ENCODE measurements at places on chromosomes 6 and 20.

GRCh38 chr20:17935186-17935585, 33.4 kb downstream of the SNX5 start:
- DNase-seq, result no peak

DNA sequence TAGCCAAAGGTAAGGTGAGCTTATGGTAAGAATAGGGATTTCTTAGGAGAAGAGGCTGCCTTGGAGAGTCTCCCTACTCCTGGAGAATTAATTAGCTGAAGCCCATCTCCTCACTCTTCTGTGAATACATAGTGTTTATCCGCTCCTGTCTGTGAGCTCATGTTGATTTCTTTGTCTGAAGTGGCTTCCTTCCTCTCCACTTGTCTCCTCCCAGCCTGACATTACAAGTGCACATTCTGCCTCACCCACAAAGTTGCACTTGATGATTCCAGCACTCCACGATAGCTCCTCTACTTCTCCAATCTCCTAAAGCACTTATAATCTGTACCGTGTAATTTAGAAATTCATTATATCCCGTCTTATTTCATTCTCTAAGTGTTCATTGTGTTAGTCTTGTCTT, 287.2 kb downstream of the QKI start:
- no peak for DNase-seq

DNA sequence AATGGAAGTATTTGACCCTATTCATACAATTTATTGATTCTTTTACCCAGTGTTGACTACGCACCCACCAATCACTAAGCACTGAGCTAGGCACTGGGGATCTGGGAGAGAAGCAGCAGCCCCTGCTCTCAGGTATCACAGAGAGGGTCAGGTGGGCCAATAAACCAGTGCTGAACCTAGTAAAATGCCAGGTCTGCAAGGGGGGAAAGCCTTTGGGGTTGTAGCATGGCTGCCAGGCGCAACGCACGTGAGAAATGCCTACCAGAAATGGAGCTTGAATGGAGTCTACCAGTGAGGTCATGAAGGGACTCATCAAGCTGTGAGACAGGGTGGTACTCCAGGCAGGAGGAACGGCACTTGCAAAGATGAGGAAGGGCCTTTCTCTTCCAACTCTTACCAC, 313.6 kb downstream of the GMDS start:
- no peak for DNase-seq

DNA sequence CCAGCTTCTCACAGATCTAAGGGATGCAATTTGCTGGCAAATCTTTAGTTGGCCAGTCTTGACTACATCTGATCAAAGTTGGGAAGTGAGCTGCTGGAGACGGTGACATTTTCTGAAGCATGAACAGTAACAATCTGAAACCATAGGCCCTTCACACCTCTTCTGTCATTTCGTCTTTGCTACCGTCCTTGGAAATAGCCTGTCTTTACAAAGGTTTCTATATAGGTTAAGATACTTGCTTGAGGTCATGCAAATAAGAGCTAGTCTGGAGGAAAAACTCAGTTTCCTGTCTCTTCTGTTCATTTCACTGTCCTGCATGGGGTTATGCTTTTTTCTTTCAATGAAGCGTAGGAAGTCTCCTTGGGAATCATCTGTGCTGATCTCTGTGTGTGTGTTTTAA, 55.6 kb downstream of the CARMIL1 start:
- DNase-seq, result no peak

DNA sequence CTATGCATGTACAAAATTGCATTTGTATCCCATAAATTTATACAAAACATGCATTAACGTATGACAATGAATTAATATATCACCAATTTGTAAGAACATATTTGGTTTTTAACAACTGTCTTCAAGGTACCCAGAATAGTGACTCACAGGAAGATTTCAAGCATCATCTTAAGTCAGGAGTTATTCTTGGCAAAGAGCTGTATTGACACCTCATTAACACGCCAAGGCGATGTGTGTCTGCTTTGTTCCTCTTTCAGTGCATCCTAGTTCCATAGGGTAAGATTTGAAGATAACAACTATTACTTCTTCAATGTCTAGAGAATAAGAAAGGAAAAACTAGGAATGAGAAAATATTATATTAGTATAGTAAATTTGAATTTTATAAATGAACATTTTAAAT, 35.8 kb upstream of the TPD52L1 start:
- no peak for DNase-seq

- no peak for DNase-seq
Measured at GRCh38 chr20:32558526-32558925, 26.6 kb downstream of the NOL4L start.

- no peak for DNase-seq
Measured at GRCh38 chr20:8036771-8037170, 17.2 kb upstream of the TMX4 start.

- no peak for DNase-seq
Measured at GRCh38 chr6:170516783-170517616, 36.1 kb downstream of the PSMB1 start.

DNA sequence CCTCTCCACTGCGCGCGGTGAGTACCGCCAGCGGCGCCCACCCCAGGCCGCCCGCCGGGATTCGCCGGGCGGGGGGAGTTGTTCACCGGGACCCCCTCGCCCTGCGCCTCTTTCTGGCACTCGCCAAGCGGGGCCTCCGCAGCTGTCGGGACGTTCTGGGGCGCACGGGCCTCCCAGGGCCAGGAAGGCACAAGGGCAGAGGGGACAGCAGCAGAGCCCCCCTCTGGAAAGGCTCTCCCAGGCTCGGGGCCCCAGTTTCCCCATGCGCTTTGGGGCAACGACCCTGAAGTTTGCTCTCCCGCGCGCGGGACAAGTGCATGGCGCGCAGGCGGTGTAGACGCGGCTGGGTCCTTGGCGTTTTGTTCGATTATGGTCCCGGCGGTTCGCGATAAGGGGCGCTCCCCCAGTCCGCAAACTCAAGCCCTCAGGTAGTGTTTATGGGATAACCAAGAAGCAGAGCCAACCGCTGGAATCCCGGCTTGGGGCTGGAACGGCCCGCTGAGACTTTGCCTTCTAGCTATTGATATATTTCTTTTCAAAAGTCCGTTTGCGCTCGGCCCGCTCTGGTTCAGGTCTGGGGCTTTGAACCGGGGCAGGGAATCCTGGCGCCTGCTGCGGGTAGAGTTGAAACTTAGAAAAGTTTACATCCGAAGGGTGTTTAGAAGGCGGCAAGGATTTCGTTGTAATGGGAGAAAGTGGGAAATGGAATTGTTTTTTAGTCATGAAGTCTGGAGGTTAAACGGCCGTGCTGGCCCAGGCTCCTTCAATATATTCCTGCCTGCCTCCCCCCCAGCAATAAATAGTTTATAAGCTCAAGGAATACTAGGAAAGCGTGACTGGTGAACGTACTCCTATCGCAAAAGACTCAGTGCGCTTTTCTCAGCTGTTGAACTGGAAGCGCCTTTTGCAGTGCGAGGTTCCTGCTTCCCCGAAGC, 595 bp downstream of the EYA2 start:
- DNase-seq, result no peak

GRCh38 chr6:157518397-157519250, 137.6 kb downstream of the ZDHHC14 start:
- DNase-seq, result no peak

GRCh38 chr6:57248311-57248895, 26.3 kb upstream of the RAB23 start:
- no peak for DNase-seq

- DNase-seq, result no peak
Measured at GRCh38 chr6:75329703-75330102, 45.1 kb upstream of the TMEM30A start.

DNA sequence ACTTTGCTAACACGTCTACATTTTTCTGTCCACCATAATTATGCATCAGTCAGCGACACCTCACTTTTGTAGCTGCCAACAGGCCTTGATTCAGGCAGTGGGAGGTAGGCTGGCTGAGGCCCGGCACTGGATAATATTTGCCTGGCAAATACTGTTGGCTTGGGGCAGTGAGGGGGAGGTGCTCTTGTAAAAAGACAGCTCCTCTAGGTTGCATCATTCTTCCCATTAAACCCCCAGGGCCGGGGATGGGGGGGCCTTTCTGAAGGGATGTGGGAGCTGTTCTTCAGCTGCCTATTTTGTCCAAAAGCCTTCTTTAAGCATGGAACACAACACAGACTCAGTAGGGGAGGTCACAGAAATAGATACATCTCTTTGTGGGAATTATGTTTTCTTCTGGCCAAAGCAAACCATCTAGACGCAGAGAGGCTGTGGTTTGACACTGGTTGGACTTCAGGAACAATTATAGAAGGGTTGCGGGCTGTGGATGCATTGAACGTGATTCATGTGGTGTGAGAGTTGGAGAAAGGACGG, 338.3 kb upstream of the NT5E start:
- no peak for DNase-seq

DNA sequence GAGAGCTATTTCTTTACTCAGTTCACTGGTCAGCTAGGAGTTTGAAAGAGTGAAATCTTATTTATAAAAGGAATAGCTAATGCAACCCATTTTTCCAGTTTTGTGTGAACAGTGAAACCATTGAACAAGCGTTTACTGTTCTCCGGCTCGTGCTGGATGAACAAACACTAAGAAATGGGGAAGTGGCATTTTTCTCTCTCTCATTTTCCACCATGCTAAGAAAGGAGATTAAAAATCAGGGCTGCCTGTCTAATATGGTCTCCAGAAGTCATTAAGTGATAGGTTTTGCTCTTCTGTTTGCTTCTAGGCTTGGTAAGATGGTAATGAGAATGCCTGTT, 774 bp upstream of the SFT2D1 start:
- no peak for DNase-seq

DNA sequence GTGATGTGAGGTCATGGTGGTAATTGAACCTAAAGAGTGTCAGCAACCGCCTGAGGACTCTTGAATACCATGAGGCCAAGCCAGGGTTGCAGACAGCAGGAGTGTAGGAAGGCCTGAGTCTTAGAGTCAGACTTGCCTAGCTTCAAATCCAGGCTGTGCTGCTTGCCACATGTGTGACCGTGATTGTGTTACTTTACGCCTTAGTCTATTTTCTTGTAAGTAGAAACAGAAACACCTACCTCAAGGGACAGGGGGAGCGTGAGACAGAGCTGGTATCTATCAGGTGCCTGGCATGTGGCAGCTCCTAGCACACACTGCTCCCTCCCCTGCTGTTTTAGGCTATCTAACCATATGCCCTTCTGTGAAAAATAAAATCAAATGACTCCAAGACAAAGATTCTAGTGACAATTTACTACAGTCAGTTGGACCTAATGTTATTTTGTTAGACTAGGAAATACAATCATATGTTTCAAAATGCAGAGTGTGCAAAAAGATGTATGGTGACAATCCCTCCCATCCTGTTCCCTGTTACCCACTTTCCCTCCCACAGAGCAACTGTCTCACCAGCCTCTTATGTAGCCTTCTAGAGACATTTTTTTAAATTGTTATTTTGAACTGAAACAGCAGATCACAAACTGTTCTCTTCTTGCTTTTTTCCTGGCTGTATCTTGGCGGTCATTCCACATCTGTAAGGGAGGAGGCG, 21.7 kb downstream of the TAF8 start:
- no peak for DNase-seq

DNA sequence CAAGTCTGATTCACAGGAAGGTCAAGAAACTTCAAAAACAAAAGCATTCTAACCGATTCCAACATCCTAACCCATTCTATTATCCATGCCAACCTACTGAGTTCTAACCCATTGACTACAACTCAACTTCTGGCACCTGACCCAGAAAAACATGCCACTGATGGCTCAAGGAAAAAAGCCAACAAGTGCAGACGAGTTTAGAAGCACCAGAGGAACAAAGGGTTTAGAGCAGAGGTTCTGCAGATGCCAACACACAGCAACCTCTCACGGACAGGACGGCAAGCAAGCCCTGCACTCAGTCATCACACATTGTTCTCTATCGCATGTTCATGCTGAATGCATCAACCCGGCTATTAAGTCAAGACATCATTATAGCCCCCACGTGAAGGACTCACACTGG, 25.2 kb upstream of the MC3R start:
- no peak for DNase-seq

DNA sequence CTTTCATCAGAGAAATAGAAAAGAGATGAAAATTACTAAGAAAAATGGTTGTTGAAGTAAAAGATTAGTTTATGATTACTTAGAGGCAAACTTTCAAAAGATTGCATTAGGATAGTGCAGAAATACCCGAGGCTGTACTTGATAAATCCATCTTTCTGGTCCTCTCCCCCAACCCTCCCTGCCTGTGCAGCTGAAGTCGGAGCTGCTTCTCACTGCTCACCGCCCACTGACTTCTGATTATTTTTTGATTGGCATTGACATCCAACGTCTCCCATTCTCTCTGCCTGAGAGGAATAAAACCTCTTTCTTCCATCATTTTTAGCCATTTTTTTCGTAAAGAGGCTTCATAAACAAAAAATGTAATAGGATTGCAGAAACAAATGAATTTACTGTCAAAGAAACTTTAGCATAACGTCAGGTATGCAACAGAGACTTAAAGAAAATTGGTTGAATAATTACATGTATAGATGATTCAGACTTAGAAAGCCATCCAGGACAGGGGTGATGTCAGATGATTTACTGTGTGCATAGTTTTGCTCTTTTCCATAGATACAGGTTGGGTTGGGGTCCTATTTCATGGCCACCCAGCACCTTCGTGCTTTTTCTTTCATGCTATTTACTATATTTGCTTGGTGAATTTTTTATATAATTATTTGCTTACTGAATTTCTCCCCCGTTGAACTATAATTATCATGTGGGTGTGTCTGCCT, 53.6 kb upstream of the EDN3 start:
- DNase-seq, result no peak

- no peak for DNase-seq
Measured at GRCh38 chr6:91340896-91341395, 754.1 kb upstream of the MAP3K7 start.

DNA sequence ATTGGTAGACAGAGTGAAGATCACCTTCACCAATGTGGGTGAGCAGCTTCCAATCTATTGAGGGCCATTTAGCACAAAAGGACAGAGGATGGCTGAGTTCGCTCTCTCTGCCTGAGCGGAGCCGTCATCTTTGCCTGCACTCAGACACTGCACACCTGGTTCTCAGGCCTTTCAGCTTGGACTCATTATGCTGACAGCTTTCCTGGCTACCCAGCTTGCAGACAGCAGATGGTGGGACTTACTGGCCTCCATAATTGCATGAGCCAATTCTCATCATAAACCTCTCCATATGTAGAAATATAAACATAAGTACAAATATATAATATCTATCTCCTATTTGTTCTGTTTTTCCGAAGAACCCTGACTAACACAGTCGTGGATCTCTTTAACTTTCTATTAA, 13.7 kb downstream of the TBXT start:
- DNase-seq, result no peak

GRCh38 chr6:135707426-135707825, 144.1 kb upstream of the PDE7B start:
- DNase-seq, result no peak

GRCh38 chr6:35445691-35446090, 6.4 kb upstream of the FANCE start:
- DNase-seq, result no peak
